ENCODE measurements at places on chromosomes 13 and 19.

GRCh38 chr13:111977179-111977506, 89.8 kb upstream of the SOX1 start:
- no peak for DNase-seq

DNA sequence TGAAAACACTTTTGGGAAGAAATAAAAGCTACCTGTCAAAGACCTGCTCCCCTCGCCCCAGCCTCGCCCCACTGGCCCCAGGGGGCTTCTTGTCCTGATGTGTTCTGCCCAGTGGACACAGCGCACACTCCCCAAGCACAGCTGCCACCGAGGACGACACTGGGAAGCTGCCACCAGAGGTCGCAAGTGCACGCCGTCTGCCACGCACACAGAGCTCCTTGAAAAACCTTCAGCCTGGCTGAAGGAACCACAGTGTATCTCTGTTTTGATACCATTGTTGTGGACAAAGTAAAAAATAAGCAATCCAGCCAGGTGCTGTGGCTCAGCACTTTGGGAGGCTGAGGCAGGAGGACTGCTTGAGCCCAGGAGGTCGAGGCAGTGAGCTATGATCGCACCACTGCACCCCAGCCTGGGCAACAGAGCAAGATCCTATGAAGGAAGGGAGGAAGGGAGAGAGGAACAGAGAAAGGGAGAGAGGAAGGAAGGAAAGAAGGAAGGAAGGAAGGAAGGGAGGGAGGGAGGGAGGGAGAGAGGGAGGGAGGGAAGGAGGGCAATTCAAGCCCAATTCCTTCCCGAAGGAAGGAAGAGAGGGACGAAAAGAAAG, 57.3 kb downstream of the CEBPG start:
- DNase-seq = peak; percentile 88

- no peak for DNase-seq
These were observed 4.2 kb downstream of the ATP4A start for GRCh38 chr19:35559281-35559659.

DNA sequence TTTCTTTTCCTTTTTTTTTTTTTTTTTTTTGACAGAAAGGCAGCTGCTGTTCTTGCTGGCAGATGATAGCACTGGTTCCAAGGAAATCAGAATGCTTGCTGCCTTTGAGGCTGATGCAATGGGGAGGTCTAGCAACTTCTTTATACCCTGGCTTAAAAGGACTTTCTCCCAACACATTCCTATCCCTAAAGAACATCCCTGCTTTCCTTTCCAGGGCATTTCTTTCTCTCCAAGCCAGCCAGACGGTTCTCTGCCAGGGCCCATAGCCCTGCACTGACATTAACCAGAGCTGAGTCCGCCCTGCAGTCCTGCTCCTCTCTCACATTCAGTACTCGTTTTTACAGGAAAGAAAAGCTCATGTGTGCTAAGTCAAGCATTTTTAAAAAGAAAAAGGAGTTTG, 133.9 kb upstream of the WASF3 start:
- DNase-seq = no peak

Measured in WERI-Rb-1 (cell line).